ENCODE measurements at places on chromosomes 5 and 9. TPM values are rescaled to one million over a fixed set of nuclear protein-coding genes. Genes with fewer than 3 reads are reported as not detected.
A peak's percentile ranks its signal among the peaks of the same experiment; 100 is the strongest.

DNA sequence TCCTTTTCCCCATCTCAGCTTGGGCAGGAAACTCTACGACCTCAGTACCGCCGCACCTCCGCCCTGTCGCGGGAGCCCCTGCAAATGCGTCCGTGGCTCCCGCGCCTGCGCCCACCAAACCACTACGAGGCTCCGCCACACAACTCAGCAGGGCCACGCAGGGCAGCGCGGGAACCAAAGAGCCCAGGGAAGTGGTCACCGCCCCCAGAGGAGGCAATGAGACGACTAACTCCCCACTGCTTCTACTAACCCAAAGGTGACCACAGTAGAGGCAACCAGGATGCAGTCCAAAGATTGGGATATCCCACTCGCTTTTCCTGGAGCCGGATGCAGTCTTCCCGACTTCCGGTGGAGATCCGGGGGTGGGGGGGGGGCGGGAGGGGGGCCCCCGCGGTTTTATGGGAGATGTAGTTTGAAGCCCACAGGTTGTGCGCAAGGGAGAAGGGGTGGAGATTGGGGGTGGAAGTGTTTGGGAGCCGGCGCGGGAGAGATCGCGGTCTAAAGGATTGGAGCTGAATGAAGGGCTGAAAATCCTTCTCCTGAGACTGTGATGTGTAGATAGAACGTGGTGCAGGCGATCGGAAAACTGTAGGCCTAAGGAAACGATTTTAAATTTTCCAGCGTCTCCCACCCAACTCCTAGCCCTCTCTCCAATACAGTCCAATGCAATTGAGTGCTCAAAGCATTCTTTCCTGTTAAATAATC is at the start of gene NUDT12:
NUDT12 (minus strand) TSS at position 337 of the 705 bp plus-strand sequence. CDS start 2,541 bp downstream, outside the sequence.
- peaks cover 28% of the 10 kb centered on the region for H3K36me3 ChIP-seq
- peak within 1 kb of the TSS; percentile 86 for H3K27ac ChIP-seq
- no peaks in the 10 kb centered on the region for H3K27me3 ChIP-seq
- H3K4me1 ChIP-seq = peaks cover 37% of the 10 kb centered on the region
- DNase-seq = peak; percentile 74
- peak within 1 kb of the TSS; percentile 98 for H3K4me3 ChIP-seq

Gene ASPN
- total RNA-seq = not detected

- H3K27me3 ChIP-seq = no peaks in the 10 kb centered on the region
- H3K36me3 ChIP-seq = peaks cover 15% of the 10 kb centered on the region
- no peak overlapping the region for H3K4me3 ChIP-seq
- no peaks in the 10 kb centered on the region for H3K4me1 ChIP-seq
- DNase-seq = no peak
These were observed 8.3 kb downstream of the CDK5RAP2 start for GRCh38 chr9:120571443-120572257.

Gene PCDHGC3
- 49.4 TPM for total RNA-seq

- H3K4me3 ChIP-seq = no peak overlapping the region
- no peaks in the 10 kb centered on the region for H3K4me1 ChIP-seq
- H3K36me3 ChIP-seq = no peaks in the 10 kb centered on the region
- H3K27ac ChIP-seq = no peak overlapping the region
- H3K27me3 ChIP-seq = peaks cover 33% of the 10 kb centered on the region
These were observed 91.8 kb upstream of the PRSS3 start for GRCh38 chr9:33703430-33704102.

DNA sequence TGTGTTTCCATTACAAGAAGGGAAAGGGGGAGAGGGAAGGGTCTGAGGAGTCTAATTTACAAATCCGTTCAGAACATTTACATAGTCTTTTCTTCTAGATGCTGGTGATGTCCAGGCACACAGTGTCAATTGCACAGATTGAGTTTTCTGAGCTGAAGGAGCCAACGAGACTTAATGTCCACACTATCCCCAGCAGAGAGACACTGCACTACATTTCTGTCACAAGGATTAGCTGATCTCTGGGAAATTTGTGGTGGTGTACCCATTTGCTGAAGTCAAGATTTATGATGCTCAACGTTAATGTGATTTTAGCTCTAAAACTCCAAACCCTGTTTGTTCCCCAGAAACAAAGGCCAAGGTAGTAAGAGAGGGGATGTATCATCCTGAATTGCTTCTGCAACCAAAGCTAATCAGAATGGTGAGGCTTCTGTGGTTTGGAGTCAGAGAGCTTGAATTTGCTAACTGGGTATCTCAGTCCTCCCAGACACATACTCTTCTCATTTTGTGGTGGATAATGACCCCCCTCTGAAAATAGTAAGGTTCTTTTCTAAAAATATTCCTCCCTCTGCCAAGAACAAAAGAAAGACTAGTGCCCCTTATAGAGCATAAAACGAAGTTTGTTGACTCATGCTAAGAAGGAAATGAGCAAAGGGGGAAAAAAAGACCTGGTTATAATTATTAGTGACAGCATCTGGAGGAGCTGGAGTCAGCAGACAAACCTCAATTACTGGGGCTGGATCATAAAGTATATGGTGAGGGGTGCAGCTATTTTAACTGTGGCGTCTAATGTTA is 416.9 kb downstream of the PSAT1 start:
- no peak overlapping the region for H3K4me3 ChIP-seq
- peaks cover 39% of the 10 kb centered on the region for H3K27me3 ChIP-seq
- H3K27ac ChIP-seq = no peak overlapping the region
- no peaks in the 10 kb centered on the region for H3K4me1 ChIP-seq
- no peaks in the 10 kb centered on the region for H3K36me3 ChIP-seq
- DNase-seq = no peak

Gene BTNL3
- not detected for total RNA-seq

DNA sequence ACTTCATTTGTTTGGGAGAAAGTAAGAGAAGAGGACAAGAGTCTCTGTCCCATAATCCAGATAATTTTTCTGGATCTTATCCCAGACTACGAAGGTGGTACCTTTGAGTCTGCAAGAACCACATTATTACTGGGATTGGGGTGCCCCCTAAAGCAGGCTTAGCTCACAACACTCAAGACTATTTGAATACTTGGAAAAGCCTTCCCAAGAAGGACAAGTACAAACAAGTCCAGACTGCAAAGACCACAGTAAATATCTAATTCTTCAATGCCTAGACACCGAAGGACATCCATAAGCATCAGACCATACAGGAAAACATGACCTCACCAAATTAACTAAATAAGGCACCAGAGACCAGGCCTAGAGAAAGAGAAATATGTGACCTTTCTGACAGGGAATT is 40.2 kb upstream of the TMED7 start:
- no peaks in the 10 kb centered on the region for H3K36me3 ChIP-seq
- no peaks in the 10 kb centered on the region for H3K4me1 ChIP-seq
- no peak for DNase-seq
- H3K4me3 ChIP-seq = no peak overlapping the region
- no peaks in the 10 kb centered on the region for H3K27me3 ChIP-seq

DNA sequence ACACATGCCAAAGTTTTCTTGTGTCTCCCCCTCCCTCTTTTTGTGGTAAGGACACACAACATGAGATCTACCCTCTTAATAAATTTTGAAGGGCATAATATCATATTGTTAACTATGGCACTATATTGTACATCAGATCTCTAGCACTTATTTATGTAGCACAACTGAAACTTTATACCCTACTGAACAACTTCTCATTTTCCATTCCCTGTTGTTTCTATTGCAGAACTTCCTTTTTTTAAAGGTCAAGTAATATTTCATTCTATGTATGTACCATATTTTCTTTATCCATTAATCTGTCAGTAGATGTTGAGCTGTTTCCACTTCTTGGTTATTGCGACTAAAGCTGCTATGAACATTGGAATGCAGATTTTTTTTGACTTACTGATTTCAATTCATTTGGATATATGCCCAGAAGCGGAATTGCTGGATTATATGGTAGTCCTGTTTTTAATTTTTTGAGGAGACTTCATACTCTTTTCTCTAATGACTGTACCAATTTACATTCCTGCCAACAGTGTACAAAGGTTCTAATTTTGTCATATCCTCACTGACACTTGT is 305.3 kb downstream of the PRR16 start:
- no peaks in the 10 kb centered on the region for H3K4me1 ChIP-seq
- H3K27me3 ChIP-seq = no peaks in the 10 kb centered on the region
- no peak overlapping the region for H3K4me3 ChIP-seq
- no peak for DNase-seq
- H3K36me3 ChIP-seq = no peaks in the 10 kb centered on the region
- no peak overlapping the region for H3K27ac ChIP-seq

Gene VCAN
- 25.4 TPM for total RNA-seq

Gene MYOZ3
- total RNA-seq = not detected

GRCh38 chr5:82364497-82364896 is 86.3 kb upstream of the RPS23 start:
- H3K36me3 ChIP-seq = peaks cover 14% of the 10 kb centered on the region
- peak overlapping the region; percentile 87 for H3K27ac ChIP-seq
- peak; percentile 53 for DNase-seq
- H3K4me1 ChIP-seq = peaks cover 23% of the 10 kb centered on the region
- H3K27me3 ChIP-seq = no peaks in the 10 kb centered on the region
- no peak overlapping the region for H3K4me3 ChIP-seq

Gene PCDHB11
- total RNA-seq = 0.85 TPM

DNA sequence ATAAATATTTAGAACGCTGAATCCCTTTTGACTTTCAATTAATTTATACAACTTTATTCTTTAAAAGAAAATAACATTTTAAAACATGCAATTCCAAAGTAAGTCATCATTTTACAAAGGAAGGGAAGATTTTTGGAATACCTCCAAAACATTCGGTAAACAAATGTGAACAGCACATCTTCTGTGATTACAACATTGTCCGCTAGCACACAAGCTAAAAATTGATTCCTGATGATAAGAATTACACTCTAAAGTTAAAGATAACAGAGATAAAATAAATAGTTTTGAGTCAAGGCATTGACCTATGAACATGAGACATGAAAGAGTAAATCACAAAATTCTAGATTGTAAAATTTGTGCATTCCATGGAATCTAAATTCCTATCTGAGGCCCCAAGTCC is 56.2 kb upstream of the TRAF1 start:
- no peak overlapping the region for H3K27ac ChIP-seq
- H3K4me1 ChIP-seq = no peaks in the 10 kb centered on the region
- no peaks in the 10 kb centered on the region for H3K36me3 ChIP-seq
- no peaks in the 10 kb centered on the region for H3K27me3 ChIP-seq
